Activated T-helper 17 cell treated with anti-CD3 and anti-CD28 coated beads, Interleukin-2, amount 50 U/mL, for 72 hours (primary cell): ENCODE measurements at places on chromosomes 12 and 14.

- no peak for ATAC-seq
Measured at GRCh38 chr12:5033883-5034282, 9.8 kb upstream of the KCNA5 start.

DNA sequence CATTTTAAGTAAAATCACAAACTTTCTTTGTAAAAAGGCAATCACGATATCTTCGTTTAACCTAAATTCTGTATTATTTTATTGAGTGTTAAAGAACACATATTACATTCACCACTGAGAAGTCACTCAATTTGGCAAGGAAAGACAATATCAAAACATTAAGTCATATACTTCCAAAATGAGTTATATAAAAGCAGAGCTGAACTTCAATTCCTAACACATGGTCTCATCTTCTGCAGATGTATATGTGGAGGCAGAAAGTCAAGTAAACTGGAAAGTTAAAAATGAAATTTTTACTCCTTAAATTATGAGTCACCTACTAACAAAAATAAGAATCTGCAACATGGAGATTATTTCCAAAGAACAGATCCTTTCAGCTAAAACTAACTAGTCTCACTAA lies 28.7 kb downstream of the BMAL2 start:
- no peak for ATAC-seq

- ATAC-seq, result peak; percentile 97
Measured at GRCh38 chr12:42299392-42300308, 26.2 kb downstream of the ZCRB1 start.

GRCh38 chr12:61860451-61860850 lies 399.8 kb upstream of the USP15 start:
- no peak for ATAC-seq

- ATAC-seq, result peak; percentile 79
Measured at GRCh38 chr14:69129264-69129880, 23.5 kb downstream of the DCAF5 start.

DNA sequence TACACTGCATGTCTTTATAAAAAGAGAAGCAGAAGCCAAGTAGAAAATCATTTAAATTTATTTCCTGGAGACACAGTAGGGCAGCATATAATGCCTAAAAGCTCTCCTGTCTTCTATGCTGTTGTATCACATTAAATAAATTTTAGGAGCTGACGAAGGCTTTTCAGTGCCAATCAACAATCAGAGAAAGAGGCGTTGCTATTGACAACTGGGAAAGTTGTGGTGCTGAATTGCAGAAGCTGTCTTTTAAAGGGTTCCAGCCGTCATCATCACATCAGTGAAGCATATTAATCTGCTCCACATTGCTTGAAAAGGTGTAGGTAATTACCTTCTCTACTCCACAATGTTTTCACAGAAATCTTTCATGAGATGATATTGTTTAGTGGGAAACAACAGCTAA lies 103.9 kb downstream of the FSCB start:
- no peak for ATAC-seq

GRCh38 chr12:83931451-83931850 lies 981.1 kb downstream of the SLC6A15 start:
- ATAC-seq, result no peak

DNA sequence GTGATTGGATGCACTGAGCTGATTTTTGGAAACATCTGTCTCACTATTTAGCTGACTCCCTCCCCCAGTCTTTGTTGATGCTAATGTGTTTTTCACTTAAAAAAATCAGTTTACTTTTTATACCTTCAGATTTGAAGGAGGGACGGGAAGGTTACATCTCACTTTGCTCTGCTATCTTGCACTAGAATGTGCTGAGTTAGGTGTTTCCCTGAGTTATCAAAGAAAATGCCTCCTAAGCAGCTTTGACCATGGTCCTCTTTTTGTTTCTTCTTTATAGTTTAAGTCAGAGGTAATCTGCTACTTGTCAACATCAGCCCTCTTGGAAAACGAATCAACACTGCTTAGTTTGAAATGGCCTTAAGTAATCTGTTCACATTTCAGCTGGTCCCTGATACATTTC lies 222.0 kb downstream of the TMEM132D start:
- ATAC-seq, result no peak
